ENCODE measurements at places on chromosomes 2 and 18. TPM values are rescaled to one million over a fixed set of nuclear protein-coding genes. Genes with fewer than 3 reads are reported as not detected.

The GLI2 gene
- 7.5 TPM for total RNA-seq

The RFX8 gene
- 5.1 TPM for total RNA-seq

The RSAD2 gene
- 0.30 TPM for total RNA-seq

The SERPINB7 gene
- total RNA-seq: not detected

The CHN1 gene
- 27.2 TPM for total RNA-seq

The UGT1A4 gene
- not detected for total RNA-seq

The IL1RN gene
- total RNA-seq: 0.59 TPM

The TNFAIP6 gene
- 4.8 TPM for total RNA-seq

The CMPK2 gene
- 9.2 TPM for total RNA-seq

The DNAH6 gene
- total RNA-seq: 2.2 TPM

The UGT1A8 gene
- total RNA-seq: not detected

Measured in tibial nerve (tissue), 4 donors.